ENCODE measurements at places on chromosomes 7 and 10.

DNA sequence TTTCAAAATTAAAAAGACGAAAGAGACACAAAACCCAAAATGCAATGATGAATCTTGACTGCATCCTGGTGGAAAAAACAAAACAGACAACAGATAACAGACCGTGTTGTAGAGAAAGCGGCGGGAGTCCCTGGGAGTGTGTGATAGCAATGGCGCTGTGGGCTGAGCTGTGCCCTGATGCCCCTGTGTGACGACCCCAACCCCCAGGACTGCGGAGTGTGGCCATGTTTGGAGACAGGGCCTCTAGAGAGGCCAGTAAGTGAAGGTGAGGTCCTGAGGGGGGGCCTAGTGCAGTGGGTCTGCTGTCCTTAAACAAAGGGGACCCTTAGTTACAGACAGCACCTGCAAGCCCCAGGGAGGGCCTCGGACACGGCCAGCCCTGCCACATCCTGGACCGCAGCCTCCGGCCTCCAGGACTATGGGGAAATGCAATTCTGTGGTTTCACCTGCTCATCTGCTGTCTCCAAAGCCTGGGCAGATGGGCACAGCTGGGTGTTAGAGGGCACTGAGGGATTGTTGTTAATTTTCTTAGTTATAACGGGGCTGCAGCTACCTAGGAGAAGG is 277.7 kb downstream of the DNAJB6 start:
- no peak for DNase-seq

DNA sequence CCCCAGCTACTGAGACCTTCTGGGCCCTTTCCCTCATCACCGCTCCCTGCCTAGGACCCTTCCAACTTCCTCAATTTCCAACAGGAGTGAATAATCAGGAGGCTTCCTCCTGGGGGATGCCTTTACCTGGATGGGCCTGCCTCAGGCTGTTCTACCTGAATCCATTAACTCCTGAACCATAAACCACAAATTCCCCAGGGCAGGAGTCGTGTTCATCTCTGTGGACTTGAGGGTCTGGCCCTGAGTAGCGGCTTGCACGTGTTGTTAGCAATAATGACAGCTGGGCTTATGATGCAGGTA is 105.1 kb upstream of the GPR26 start:
- DNase-seq = no peak

DNA sequence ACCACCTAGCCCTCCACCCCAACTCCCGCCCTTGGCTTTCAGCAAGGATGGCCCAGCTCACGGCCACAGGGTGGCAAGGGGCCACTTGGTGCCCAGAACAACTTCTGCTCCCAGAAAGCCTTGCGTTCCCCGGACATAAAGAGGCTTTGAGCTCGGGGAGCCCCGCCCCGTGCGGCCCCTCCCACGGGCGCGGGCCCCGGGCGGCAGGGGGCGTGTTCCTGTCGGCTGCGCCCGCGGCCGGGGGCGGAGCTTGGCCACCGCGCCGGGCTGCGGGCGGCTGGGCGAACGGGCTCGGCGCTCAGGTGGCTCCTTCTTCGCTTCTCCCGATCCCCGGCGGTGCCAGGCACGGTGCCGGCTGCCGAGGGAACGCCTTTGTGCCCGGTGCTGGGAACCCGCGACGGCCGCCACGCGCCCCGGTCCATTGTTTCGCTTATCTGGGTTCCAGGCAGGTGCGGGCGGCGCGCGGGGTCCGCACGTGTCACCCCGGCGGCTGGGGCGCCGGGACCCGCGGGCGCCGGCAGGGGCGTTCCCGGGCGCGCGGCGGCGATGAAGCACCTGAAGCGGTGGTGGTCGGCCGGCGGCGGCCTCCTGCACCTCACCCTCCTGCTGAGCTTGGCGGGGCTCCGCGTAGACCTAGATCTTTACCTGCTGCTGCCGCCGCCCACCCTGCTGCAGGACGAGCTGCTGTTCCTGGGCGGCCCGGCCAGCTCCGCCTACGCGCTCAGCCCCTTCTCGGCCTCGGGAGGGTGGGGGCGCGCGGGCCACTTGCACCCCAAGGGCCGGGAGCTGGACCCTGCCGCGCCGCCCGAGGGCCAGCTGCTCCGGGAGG is at the start of gene NFE2L3:
TSS of gene NFE2L3 (plus strand) at position 246 of the 829 bp plus-strand sequence. CDS start at position 547, 301 bp downstream.
- DNase-seq = no peak

DNA sequence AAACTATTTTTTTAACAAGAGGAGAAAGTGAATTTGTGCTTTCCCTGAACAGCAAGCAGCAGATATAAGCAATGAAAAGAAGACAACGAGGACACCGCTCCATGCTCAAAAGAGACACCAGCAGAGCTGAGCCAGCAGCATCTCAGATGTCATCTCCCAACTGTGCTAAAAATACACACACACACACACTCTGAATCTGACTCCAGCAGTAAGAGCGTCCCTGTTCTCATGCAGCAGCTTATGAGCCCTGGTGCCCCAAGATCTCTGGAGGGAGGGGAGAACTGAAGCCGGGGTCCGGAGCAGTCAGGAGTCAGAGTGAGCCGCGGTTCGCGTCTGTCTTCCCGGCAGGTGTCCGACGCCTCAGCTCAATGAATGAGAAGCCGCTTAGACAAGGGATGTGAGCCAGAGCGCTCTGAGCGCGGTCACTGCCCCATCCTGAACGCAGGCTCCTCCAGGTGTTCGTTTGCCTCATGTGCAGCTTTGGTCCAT is 49.2 kb downstream of the SVIL start:
- DNase-seq = no peak

GRCh38 chr10:101940916-101941315 is 97.3 kb upstream of the KCNIP2 start:
- no peak for DNase-seq

DNA sequence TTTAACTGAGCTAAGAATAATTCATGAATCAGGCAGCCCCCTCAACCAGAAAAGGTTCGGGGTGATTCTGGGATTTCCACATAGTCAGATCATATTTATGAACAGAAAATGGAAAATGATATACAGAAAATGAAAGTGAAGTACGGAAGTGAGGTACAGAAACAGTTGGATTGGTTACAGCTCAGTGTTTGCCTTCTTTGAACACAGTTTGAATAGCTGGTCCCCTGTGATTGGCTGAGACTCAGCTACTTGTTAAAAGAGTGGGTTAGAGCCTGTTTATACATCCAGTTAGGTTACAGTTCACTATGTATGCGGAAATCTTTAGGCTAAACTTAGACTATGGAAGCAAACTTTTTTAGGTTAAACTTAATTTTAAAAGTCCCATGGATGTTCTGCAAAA is 511.7 kb downstream of the PLXDC2 start:
- no peak for DNase-seq

GRCh38 chr10:722281-723060 is 33.0 kb upstream of the DIP2C start:
- no peak for DNase-seq

- no peak for DNase-seq
Observed at GRCh38 chr7:8135417-8135816, 126.5 kb downstream of the ICA1 start.

DNA sequence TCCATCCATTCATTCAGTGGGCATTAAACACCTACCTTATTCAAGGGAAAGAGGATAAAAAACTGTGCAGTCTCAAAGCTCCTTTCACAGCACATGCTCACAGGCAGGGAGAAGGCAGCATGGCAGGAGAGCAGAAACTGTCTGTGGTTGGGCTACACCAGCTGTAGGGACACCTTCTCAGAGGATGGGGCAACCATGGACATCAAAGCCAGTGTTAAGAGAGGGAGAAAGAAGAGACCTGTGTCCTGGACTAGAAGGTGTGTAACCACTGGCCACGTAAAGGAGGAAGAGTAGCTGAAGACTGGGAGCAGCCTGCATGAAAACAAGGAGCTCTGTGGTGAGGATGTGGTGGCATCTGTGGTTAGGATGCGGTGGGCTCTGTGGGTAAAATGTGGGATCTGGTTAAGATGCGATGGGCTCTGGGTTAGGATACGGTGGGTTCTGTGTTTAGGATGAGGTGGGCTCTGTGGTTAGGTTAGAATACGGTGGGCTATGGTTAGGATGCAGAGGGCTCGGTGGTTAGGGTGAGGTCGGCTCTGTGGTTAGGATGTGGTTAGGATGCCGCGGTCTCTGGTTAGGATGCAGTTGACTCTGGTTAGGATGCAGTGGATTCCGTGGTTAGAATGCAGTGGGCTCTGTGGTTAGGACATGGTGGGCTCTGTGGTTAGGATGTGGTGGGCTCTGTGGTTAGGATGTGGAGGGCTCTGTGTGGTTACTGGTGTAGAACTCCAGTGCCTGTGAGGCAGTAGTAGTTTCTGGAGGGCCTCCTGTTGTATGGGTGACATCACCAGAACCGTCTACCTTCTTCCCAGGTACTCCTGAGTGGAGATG is 197.6 kb downstream of the WDR37 start:
- no peak for DNase-seq

DNA sequence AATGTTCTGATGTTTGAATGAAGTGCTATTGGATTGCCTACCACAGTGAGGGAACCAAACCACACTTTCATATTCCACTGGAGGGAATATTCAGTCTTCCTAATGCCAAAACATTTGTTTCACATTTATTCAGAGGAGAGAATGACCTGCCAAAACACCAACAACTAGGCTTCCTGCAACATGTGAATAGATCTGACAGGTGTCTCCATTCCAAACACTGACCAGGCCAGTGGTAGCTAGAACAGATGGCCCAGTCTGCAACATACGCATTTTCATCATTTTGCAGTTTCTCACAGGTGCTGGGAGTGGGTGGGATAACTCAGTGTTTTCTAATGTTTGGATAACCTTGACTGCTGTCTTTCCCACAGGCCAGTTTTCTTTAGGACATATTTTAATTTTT is 110.0 kb downstream of the RELN start:
- no peak for DNase-seq

DNA sequence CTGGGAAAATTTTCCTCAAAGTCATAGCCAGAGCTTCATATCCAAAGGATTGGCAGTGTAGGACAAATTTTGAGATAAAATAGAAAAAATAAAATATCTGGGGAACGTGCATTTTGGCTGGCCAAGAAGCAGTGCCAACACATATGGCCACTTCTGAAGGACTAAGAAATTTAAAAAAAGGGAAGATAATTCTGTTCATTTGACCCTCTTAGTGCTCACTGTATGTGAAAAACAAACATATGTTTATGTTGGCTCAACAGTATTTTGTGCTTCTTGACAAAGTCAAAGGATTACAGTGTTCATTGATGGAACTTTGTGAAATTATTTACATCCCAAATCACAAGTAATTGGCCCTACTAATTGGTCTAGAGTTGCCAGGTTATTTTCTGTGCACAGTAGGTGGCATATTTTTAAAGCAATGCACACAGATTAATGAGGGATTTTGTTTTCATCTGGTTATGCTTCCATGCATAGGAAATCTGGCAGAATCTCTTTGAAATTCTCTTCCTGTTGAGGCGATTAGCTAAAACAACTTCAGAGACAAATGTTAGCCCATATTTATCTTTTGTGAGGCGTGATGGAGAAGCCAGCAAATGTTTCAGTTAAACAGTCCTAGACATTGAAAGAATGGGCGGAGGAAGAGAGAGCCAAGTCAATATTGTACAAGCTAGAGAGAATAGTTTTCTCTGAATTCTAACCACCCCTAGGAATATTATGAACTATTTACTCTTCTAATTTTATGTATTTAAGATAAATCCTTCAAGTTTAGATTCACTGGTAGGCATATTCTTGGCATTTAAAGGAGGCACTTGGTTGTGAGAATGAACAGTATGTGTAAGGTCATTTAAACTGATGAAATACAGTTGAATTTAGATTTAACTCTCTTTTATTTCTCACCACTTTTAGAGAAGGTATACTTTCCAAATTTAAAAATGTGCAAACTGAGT is 237.7 kb upstream of the MBL2 start:
- DNase-seq = no peak

DNA sequence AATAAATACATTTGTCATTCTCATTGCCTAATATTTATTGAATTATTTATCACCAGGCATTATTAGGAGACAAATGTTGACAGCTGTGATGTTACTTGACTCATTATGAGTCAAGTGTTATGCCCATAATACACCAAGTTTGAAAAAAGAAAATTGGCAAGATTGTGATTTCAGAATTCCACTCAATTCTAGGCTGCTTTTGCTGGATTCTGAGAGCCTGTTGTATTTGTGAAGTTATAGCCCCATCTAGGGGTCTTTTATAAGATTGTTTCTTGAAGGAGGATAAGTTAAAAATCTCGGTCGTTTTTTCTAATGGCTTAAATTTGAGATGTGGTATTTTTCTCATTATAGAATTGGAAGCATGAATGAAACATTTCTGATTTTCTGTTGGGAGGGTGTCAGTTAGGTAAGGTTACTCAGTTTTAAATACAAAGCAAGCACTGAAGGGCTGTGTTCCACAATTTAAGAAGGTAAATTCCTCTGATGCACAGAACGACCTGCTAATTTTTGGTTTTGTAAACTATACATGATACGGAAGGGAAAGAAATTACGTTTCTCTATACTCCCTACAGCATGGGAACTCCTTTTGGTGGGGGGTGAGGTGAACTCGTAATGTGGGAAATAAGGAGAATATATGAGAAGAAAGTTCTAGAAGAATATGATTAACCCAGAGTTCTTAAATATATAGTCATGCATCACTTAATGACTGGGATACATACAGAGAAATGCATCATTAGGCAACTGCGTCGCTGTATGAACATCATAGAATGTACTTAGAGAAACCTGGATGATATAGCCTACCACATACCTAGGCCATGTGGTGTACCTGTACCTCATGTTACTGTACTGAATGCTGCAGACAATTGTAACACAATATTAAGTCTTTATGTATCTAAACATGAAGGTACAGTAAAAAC is 2.6 kb downstream of the STK31 start:
- peak; percentile 51 for DNase-seq

GRCh38 chr10:128411643-128412042 is 285.4 kb upstream of the MKI67 start:
- DNase-seq = no peak

- DNase-seq = no peak
Observed at GRCh38 chr7:102277901-102278300, 8.8 kb upstream of the SH2B2 start.

DNA sequence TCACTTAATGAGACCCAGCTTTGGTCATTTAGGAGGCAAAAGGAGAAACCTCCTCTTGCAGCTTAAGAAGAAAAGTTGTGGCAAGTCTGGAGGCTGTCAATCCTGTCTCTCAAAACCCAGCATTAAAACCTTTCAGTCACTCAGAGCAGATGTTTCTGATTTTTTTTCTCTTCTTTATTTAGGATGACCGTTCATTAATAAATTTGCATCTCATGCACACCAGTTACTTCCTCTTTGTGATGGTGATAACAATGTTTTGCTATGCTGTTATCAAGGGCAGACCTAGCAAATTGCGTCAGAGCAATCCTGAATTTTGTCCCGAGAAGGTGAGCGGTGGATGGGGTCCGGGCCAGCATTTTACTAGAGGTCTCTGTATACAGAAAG is 32.0 kb downstream of the TMEM248 start:
- DNase-seq = no peak

All from retinal pigment epithelial cell (primary cell).